ENCODE measurements at places on chromosomes 5 and 9.

DNA sequence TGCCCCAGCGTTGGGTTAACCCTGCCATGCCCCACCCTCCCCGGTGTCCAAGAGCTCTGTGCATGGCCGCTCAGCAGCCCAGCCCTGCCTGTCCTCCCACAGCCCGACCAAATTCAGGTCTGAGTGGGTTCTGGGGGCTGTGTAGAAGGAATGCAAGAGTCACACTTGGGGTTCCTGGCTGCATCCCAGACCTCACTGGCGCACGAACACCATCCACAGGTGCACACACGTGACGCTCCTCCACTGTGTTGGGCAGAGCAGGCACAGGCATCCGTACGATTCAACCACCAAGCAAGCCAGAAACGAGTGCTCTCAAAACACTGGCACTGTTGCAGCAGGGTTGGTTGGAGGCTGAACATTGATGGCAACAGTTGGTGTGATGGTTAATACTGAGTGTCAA, 93.9 kb downstream of the OLFM1 start:
- DNase-seq, result no peak

DNA sequence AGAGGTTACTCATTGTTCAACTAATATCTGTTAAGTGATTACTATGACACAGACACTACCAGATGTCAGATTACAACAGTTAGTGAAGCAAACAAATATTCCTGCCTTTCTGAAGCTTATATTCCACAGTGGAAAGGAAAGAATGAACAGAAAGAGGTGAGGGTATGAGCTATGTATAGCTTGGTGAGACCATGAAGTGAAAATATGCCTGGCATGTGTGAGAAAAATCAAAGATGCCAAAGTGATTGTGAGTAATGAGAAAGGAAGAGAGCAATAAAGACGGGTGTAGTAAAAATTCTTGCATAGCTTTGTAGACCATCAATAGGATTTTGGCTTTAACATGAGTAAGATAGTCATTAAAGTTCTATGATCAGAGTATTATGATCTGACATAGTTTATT, 734.5 kb upstream of the NUDT12 start:
- no peak for DNase-seq

GRCh38 chr9:76725011-76725546, 39.2 kb upstream of the PCA3 start:
- DNase-seq, result no peak

GRCh38 chr9:122004589-122004988, 88.5 kb downstream of the TTLL11 start:
- no peak for DNase-seq

- no peak for DNase-seq
Observed at GRCh38 chr5:138745268-138745667, 8.0 kb upstream of the CTNNA1 start.

GRCh38 chr9:4321554-4321953, 21.7 kb upstream of the GLIS3 start:
- DNase-seq, result no peak

- DNase-seq, result no peak
Observed at GRCh38 chr9:27538647-27539046, 9.0 kb upstream of the MOB3B start.

GRCh38 chr5:116410336-116410890, 164.2 kb downstream of the SEMA6A start:
- DNase-seq, result no peak

DNA sequence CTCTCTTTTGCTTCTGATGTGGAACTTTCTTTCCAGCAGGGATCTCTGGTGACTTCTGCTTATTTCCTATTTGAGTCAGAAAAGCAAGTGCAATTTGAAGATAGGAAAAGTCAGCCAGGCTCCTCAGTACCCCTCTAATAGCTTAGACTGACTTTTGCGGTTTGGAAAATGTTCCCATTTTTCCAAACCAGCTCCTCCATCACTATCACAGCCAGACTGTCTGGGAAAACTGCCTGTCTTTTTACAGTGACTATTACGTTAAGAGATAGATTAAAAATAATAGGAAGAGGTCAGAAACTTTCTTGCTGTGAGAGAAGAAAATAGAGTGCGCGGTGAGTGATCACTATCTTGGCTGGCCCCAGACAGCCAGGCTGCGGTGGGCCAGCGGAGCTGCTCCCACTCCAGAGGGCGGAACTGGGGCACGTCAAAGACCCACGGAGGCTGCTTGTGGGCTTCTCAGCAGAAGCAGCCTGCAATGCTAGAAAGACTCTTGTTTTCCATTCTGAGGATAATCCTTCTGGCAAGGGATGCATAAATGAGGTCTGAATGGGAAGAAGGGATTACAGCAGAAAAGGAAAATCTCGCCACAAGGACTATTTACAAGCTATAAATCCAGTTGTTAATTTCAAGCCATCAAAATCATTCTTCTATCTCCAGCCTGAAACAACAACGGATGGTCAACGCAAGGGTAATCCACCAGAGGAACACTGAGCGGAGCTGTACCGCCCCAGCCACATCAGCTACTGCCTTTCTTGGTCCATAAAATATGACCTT, 151.0 kb upstream of the MSX2 start:
- DNase-seq, result no peak

DNA sequence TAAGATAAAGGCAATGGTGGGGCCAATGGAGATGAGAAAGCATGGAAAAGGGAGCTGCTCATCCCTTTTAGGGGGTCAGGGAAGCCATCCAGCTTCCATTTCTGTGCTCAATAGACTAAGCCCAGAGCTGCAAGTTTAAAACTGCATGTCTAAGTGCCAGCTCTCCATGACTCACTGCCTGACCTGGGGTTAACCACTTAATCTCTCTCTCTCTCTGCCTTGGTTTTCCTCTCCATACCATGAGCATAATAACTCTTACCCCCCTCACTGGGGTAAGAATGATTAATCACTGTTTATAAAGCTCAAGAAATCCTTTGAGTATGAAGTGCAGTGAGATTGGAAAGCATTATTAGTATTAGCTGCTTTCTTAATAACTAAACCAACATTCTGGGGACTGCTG, 1382.4 kb upstream of the WWC1 start:
- no peak for DNase-seq

DNA sequence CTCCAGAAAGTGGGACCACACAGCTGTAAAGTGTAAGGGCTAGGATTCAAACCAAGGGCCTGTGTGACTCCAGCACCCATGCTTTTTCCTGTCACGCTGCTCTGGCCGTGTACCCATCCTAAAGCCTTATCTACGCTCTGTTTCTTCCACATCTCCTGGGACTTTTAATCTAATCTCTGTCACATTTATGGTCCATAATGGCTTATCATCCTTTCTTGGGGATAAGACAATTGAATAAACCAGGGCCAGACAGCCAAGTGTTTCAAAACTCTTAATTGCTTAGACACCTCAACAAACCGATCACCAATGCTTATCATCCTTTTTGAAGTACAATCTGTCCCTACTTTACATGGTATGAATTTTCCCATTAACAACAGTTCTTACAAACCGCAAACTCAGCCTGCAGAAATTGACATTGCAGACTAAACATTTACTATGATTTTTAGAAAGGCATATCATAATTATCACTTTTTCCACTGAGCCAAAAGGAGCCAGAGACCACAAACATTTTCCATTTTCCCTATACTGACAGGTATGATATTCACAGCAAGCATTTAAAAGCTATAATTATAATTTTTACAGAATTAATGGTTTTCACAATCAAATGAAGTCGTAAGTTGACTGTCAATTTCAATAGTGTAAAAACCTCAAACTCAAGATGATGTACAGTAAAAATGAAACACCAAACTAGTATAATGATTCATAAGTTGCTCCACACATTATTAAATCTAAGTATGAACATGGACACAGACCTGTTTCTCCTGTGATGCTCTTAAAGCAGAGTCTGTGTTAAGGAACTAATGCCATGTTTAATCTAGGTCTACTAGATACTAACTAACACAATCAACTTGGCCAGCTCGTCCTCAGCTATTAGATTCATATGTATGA, 99.5 kb downstream of the FBXW11 start:
- no peak for DNase-seq

DNA sequence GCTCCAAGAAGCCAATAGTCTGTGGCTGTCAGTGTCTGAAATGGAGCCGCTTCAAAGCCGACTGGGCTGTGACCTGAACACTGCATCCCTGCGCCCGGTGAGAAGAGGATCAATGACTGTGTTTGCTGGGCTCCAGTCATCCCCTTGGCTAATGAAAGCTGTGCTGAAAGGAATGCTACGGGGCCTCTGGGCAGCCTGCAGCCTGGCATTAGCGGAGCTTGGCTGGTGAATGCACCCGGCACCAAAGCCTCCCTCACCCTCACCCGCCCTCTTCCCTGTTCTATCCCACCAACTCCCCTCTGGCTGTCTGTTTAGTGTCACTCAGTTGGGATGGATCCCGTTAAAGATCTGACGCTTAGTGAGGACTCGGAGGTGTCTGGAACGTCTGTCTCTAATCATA, 355.3 kb downstream of the BNC2 start:
- DNase-seq, result no peak

DNA sequence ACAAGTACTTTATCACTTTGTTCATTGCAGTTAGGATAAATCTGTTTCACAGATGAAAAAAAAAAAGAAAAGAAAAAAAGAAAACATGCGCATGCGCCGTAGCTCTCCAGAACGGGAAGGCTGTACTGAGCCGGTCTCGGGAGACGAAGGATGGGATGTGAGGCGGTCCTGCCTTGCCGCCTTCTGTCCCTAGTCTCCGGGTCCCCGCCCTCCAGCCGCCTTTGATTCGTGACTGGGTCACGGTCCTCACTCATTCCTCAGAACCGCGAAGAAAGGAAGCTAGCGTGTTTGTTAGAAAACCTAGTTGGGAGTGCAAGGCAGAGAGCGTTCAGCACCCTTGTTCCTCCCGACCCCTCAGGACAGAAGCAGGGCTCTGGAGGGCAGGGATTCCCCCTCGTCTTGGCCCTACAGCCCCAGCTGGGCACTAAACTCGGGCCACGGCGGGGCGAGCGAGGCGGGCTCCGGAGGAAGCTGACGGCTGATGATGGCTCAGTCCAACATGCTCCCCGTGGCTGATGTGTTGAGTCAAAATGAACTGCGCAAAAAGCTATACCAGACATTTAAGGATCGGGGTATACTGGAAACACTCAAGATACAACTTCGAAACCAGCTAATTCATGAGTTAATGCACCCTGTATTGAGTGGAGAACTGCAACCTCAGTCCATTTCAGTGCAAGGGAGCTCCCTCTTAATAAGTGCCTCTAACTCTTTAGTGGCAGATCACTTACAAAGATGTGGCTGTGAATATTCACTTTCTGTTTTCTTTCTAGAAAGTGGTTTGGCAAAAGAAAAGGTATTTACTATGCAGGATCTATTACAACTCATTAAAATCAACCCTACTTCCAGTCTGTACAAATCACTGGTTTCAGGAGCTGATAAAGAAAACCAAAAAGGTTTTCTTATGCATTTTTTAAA, 40.0 kb downstream of the CPLANE1 start:
- DNase-seq, result peak; percentile 24

- DNase-seq, result no peak
Observed at GRCh38 chr5:16842896-16843295, 93.2 kb downstream of the MYO10 start.

GRCh38 chr5:133523013-133523658, 89.2 kb downstream of the FSTL4 start:
- DNase-seq, result no peak

GRCh38 chr5:174454464-174454863, 269.9 kb upstream of the MSX2 start:
- DNase-seq, result no peak

DNA sequence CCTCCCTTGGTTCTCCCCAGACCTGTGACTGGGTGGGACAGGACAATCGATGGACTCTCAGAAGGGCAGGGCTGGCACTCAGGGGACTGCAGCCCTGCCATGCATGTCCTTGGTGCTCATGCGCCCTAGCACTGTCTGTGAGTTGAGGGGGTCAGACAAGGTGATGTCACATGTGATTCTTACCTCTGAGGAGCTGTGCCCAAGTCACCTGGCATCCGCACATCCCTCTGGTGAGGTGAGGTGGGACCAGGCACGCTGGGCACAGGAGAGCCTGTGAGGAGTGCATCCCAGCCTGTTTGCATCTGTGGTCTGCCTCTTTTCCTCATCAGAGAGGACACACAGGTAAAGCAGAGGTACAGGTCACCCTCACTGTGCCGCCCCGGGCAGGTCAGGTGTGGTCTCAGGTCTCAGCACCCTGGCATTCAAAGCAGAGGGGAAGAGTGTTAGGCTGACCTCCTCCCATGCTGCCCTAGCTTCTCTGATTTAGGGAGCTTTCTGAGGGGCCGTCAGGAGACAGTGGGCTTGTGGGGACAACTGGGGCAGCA, 14.8 kb downstream of the TRIP13 start:
- no peak for DNase-seq

GRCh38 chr9:38650564-38650963, 30.2 kb upstream of the ANKRD18A start:
- DNase-seq, result no peak

DNA sequence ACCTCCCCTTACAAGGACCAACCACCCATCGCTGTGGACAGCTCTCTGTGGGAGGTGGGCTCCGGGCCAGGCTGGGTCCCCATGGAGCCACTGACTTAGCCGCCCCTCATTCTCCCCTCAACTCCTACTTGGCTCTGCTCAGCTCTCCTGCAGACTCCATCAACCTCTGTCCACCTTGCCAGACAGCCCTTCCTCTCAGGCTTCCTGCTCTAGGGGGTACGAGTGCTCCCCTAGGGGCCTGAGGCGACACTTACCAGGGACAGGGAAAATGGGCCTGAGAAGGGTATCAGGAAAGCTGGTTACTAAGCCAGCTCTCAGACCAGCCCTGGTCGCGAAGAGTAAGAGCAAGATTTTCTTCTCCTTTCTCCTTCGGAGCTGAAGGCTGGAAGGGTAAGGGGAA, 43.9 kb downstream of the SHB start:
- DNase-seq, result no peak

GRCh38 chr5:65902104-65902503, 24.3 kb upstream of the ERBIN start:
- DNase-seq, result no peak

GRCh38 chr9:70635790-70636189, 221.3 kb upstream of the KLF9 start:
- no peak for DNase-seq

- no peak for DNase-seq
Observed at GRCh38 chr5:87313216-87313615, 45.5 kb downstream of the RASA1 start.

DNA sequence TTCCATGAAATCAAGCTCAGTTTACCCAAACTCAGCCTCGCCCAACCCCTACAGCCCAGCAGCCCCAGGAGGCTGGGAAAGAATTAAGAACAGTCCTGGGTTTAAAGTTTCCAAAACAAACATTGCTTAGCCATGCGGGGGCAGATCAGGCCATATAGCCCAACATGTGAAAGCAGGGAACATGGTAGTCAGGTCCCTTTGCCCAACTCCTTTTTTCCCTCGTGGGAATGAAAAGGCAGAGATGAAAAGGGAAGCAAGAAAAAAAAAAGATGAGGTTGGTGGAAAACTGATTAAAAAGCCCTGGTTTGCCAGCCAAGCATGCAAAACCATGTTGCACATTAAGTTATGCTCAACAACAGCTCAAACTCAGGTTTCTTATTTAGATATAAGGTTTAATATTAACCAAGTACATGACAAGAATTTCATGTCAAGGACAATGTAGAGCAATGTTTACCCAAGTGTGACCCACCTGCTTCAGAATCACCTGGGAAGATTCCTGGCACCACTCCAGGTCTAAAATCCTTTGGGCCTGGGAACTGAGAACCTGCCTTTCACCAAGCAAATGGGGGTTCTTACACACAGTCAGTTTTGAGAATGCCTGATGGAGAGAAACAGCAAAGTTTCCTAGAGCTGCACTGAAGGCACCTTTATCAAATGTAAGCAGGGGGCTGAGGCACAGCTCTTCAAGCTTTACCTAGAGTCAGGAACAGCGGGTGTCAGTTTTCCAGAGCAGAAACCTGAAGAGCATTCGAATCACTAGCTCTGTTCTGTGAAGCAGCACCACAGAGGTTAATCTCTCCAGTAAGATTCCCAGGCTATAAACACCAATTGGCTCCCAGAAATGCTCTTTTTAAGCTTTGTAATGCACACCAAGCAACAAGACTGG, 1.7 kb downstream of the FREM1 start:
- no peak for DNase-seq

Measured in ovary (tissue), 10 donors.